ENCODE measurements at places on chromosomes 1 and 21.

DNA sequence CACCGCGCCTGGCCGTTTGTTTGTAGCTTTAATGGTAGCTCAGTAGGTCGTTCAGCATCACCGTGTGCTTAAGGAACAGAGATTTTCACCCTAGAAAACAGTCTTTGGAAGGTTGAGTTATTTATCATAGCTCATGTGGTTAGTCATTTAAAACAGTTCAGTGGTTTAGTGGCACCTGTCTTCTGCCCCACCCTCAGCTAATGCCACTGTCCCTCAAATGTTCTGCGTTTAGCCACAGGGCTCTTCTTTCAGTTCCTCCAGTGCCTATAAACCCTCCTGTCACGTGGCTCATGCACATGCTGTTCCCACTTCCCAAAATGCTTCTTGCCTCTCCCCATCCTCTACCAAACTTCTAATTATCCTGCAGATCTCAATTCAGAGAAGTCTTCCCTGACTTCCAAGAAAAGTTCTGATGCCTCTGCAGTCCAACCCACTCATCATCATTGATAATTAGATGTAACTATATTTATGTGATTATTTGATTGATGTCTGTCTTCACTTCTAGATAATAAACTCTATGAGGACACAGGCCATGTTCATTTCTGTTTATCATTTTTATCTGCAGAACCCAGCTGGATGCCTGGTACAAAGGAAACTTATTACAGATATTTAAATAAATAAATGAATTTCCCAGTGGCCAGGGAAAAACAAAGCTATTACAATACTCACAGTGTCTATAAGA is 14.4 kb upstream of the DIPK1A start:
- DNase-seq = no peak

DNA sequence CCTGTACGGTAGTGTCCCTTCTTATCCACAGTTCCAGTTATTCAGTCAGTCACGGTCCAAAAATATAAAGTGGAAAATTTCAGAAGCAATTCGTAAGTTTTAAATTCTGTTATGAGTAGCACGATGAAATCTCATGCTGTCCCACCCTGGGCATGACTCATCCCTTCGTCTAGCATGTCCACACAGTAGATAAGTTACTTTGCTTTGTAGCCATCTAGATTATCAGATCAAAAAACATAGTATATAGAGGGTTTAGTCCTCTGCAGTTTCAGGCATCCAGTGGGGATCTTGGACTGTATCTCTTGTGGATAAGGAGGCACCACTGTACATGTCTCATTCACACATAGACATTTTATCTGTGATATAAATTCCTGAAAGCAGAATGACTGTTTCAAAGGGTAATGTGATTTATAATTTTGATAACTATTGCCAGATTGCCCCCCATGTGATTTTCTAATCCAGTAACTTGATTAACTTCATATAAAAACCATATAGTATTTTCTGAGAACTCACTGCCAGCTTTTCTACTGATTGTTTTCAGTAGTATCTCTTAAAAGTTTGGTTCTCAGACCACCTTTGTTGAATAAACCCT is 143.3 kb downstream of the DYRK1A start:
- no peak for DNase-seq

DNA sequence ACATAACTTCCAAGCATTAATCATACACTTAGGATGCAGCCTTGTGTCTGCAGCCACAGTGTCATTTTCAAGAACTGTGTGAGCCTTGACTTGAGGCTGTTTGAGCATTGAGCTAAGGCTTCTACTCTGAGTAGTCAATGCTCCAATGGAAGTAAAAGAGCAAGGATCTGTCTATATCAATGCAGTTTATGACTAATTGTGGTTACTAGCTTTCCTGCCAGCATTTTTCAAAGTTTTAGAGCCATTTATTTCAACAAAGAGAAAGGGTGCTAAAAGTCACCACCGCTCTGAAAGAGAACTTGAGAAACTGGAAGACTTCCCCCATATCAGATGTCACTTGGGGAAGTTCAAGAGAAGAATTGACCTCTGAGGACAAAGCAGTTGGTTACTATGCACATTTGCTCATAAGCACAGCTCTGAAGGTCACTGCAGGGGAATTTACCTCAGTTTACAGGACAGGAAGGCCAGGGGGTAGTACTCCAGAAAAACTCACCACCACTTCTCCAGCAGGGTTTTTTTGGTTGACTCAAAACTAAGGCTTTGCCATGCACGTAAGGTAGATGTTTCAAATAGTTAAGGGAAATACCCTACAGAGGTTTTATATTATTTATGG is 24.5 kb upstream of the RGS1 start:
- no peak for DNase-seq

- no peak for DNase-seq
Measured at GRCh38 chr1:25795946-25796810, 3.8 kb upstream of the SELENON start.

DNA sequence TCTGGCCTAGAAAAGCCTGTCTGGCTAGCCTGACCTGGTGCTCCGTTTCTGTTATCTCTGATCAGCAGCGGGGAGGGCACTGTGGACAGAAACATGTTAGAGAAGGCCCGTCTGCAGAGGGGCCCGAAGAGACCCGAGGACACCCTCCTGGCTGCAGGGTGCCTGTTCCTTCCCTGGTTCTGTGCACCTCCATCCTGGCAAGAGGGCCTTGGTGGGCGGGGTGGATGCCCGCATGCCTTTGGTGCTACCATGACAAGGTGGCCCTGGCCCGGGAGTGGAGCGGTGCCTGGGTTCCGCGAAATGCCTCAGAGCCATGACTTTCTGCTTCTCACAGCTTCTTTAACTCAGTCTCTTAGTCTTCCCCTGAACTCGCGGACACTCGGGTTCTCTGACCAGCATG is 233.6 kb downstream of the CAMTA1 start:
- DNase-seq = no peak

DNA sequence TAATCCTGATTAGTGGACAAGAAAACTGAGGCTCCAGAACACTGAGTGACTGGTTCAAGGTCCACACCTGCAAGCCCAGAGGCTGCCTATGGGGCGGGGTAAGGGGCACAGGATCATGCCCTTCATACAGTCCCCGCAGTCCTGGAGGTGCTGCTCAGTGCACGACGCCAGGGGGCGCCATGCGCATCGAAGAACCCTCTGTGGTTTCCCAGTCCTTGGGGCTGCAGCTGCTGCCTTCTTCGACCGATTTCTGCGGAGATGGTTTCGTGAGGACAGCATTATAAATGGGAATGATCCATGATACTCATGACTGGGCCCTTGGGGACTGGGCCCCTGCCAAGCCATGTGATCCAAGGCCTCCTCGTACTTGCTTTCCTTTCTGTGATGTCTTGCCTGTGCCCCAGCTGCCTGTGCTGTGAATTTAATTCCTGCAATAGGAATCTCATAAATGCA is 37.1 kb upstream of the ARHGEF10L start:
- peak; percentile 70 for DNase-seq

GRCh38 chr1:24688621-24689195 is 45.6 kb downstream of the SRRM1 start:
- DNase-seq = peak; percentile 76

GRCh38 chr1:119935373-119935772 is 39.1 kb upstream of the ADAM30 start:
- DNase-seq = no peak

GRCh38 chr1:31502926-31503511 is 73.3 kb upstream of the TINAGL1 start:
- DNase-seq = no peak

DNA sequence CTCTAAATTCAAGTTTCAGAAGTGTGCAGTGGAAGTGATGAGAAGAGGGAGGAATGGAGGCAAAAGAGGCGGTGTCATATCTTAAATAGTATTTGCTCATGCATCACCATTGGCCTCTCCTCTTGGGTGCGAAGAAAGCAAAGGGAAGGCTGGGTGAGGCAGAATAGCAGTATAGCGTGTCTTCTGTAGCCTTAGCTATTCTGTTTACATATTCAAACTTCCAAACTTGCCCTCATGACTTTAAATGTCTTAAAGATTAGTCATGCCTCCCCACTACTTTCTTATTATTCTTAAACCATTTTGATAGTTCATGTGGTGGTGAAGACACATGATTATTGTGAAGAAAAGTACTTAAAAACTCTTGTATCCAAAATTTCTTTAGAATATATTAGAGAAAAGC is 104.6 kb upstream of the TENT5C start:
- DNase-seq = no peak

DNA sequence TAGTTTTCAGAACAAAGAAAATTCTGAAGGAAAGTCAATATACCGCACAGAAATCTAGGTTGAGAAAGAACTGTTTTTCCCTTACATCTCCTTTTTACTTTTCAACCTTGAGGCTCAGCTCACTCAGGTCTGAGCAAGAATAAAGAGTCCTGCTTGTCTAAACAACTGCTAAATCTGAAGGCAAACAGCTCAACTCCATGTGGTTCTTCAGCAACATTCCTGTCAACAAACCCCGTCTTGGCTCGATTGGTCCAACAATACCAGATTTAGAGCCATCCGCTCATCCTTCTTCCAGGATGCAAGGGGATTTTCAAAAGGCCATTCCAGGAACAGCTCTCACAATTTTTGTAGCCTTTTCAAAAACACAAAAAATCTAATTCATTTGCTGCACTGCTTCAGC is 119.8 kb downstream of the HLCS start:
- no peak for DNase-seq

DNA sequence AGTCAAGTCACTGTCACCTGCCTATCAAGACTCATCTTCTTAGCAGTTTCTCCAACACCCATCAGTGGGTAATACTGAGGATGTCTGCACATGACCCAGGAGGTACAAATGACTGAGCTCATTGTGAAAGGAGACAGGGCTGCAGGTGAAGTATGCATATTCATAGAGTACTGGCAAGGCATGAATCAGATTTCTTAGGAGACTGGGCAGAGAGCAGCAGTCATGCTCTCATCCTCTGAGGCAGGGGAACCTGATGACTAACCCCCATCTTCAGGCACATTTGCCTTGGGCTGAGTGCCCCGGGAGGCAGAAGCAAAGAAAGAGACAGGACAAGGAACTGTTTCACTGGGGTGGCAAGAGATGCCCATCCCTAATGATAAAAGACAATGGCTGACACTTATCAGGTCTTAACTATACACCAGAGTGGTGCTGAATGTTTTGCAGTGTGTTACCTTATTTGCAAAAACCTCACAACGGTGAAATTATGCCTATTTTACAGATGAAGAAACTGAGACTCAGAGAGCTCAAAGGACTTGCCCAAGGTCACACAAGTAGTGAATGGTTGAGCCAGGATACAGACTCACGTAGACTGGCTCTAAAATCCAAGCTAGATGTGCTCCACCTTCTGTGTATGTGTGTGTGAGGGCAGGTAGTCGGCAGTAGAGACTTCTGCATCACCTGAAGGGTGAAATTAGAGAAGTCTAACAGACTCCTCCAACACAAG is 9.2 kb upstream of the GRHL3 start:
- DNase-seq = no peak

- no peak for DNase-seq
Measured at GRCh38 chr1:2864203-2864905, 62.9 kb upstream of the TTC34 start.

- no peak for DNase-seq
Measured at GRCh38 chr1:220374449-220374848, 102.2 kb upstream of the RAB3GAP2 start.

DNA sequence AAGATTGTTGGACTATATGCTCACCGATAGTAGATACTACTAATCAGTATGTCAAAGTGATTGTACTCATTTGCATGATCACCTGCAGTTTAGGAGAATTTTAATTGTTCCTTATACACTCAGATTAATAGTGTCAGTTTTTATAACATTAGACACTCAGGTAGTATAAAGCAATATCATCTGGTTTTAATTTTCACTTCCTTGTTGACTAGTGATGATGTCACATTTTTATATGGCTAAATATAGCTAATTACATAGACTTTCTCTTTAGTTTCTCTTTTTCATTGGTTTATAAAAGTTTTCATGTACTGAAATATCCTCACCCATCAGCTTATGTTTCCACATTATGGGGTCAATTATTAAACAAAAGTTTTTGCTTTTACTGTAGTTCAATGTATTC is 1332.4 kb upstream of the ADGRL2 start:
- DNase-seq = no peak

DNA sequence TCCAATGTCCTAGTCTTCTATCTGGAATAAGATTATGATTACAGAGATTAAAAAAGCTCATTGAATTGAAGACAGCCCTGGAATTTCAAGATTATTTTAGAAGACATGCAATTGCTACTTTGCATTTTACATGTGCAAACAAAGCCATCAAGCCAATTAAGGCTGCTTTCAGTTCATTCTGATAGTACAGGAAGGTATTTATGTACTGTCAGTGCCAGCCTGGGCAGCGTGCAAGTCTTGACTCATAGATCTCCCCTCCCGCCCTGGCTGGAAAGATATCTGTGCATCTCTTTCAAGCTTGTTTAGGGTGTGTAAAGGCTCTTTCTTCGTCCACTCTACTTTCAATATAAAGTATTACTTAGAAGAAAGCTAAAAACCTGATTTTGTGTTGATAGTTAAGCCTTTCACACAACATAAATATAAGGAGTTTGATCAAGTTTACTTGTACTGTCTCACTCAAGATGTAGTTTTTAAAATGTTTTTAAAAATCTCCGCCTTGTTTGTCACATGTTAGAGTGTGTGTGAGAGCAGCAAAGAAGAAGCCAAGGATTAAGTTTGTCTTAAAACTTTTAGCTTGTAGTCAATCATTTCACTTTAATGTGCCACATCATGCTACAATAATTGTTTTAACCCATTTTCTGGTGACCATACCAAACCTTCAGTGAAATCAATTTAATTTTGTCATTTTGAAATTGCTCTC is 13.6 kb upstream of the LYPLAL1 start:
- DNase-seq = no peak

GRCh38 chr21:36707763-36708285 is 8.9 kb downstream of the SIM2 start:
- no peak for DNase-seq
